Breast epithelium (tissue), 4 donors: ENCODE measurements at places on chromosomes 5 and 9.

GRCh38 chr9:35909274-35909673 is at the start of gene SPAAR:
Gene SPAAR, plus strand, starts transcription at chr9:35909490. Its CDS starts 974 bp downstream, at chr9:35910464.
- DNase-seq: no peak

GRCh38 chr9:116000748-116001329 is 152.8 kb upstream of the PAPPA start:
- no peak for DNase-seq

GRCh38 chr5:96339862-96340261 is 93.2 kb downstream of the PCSK1 start:
- DNase-seq: no peak

DNA sequence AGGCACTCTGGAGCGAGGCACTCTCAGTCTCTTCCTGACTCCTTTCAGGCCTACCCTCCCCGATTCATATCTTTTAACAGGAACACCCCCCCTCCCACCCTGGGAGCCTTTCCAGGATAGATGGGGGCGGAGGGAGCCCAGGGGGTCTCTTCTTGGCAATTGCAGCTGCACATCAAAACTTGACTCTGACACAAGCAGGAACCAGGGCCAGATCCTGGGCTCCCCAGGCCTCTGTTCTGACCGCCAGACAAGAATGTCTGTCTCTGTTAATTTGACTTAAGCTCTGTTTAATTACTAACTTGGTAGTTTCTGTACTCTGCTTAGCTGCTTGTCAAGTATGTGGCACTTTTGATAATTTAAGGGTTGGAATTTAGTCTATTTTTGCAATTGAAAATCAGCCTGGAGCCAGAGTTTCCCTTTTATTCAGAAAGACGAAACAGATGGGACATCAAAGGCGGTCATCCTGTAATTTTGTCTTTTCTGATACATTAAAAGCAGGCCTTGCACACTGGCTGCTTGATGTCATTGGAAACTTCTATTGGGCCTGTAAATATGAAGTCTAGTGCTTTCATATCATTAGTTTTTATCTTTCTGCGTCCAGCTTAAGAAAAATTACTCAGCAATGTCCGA is 43.3 kb downstream of the ACTL7B start:
- DNase-seq: no peak

DNA sequence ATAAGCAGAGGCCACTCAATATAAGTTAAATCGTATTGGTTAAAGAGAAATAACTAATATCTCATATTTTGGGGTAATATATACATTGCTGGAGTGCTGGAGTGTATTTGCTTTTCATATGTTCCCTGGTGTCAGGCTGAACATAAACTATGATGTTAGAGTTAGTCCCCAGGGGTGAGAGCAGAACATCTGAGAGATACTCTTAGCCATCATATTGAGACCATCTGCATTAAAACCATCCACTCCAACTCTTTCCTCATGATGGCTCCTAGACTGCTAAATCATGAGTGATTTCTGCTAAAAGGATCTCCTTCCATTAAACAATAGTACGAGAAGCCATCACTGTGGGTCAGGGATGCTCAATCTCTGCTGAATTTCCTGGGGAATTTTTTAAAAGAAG is 436.2 kb downstream of the DTWD2 start:
- DNase-seq: no peak

GRCh38 chr9:97938081-97938644 is at the start of gene HEMGN:
Gene HEMGN, minus strand, starts transcription at chr9:97938172. Its CDS starts 36 bp downstream, at chr9:97938136.
- DNase-seq: no peak
